Tongue (tissue), 3 donors: ENCODE measurements at places on chromosomes 4 and X. TPM values are rescaled to one million over a fixed set of nuclear protein-coding genes. Genes with fewer than 3 reads are reported as not detected.

GRCh38 chr4:138851391-138852335, 163.9 kb upstream of the NOCT start:
- DNase-seq = peak; percentile 42

DNA sequence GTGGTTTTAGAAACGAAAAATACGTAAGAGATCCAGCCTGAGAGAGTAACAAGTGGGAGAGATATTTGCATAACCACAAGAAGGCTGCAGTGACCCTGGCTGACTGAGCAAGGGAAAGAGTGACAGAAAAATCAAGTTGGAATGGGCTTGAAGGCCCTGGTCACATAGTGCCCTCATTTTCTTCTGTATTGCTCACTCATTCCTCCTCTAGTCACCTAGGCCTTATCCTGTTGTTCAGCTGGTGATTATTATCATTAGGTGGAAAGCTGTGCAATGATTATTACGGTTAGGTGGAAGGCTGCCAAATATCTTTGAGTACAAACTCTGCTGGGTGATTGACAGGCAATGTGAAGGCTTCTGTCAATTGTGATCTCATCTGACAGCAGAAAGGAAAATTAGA, 2384.1 kb downstream of the PCDH7 start:
- DNase-seq = no peak

DNA sequence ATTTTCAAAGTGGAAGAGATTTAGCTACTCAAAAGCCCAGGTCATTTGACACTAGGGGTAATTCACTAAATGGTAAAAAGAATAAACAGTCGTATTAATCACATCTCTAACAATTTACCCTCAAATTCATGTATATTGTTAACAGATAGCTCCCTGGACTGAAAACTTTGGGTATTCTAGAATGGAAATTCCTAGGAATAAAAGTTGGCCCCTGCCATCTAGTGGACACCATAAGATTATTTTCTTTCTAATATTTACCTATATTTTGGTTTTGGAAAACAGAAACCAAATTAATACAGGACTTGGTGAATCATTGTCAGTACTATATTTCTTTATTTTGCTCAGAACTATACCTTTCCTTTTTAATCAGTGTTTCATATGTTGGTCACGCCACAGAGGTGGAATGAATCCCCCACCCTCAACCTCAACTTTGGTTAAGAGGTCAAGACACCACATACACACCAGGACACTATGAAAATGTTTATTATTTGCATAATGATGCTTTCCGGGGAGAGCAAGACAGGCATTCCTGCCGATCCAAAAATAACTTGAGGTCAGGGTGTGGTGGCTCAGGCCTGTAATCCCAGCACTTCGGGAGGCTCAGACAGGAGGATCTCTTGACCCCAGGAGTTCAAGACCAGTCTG, 96.2 kb upstream of the APOOL start:
- DNase-seq = peak; percentile 3

AMBN gene
- not detected for total RNA-seq

DNA sequence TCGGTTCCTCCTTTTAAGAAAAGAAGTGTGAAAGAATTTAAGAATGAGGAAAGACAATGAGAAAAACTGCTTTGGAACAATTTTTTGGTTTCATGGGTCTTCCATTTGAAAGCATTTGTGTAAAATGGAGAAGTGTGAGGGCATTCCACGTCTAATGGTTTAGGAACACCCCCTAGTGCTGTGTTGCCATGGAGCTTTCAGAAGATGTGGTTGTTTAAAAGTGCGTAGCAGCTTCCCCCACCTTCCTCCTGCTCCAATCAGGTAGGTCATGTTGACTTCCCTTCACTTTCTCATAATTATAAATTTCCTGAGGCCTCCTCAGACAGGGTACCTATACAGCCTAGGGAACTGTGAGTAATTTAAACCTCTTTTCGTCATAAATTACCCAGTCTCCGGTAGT, 50.0 kb downstream of the UGT2B10 start:
- DNase-seq = no peak

CPLX1 gene
- total RNA-seq = not detected

FAM47B gene
- total RNA-seq = not detected

SNCA gene
- total RNA-seq = 17.7 TPM

DNA sequence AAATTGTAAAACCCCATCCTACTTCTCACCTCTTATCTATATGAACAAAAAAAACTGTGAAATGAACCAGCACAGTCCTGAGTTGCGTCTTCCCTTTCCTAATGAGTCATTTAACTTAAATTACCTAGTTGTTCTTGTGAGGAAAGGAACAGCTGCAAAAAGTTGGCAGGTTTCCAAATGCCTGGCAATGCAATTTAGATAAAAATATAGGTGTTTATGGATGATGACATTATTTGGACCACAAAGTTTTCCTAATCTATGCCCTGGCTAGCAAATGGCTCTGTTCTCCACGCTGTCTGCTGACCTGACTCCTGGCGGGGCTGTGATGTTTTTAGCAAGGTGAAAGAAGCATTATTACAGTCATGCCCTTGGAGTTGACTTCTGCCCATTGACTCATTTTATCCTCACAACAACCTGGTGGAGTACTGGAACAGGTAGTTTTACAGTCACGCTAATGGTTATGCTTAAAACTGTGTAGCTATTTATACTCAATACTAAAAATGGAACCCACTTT, 29.8 kb upstream of the RELL1 start:
- peak; percentile 45 for DNase-seq
